ENCODE measurements at places on chromosomes 1 and 21. TPM values are rescaled to one million over a fixed set of nuclear protein-coding genes. Genes with fewer than 3 reads are reported as not detected.
A peak's percentile ranks its signal among the peaks of the same experiment; 100 is the strongest.

DNA sequence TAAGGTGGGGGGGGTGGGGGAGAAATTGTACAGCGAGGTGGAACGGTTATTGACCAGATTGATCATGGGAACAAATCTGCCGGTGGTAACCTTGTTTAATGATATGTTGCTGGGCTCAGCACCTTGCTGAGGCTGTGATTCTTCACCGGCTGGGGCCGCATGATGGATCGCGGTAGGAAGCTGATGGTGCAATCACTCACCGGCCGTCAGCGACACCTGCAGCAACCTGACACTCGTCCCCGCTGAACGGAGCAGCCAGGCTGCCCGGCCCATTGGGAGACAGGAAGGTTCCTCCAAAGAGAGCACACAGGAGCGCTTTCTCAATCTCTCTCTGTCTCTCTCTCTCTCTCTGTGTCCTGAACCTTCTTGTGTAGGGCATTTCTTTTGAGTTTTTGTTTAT lies 128.5 kb upstream of the RRP15 start:
- DNase-seq = no peak
- no peaks in the 10 kb centered on the region for H3K4me1 ChIP-seq
- H3K27me3 ChIP-seq = peaks cover 3% of the 10 kb centered on the region
- no peaks in the 10 kb centered on the region for H3K36me3 ChIP-seq
- no peak overlapping the region for H3K4me3 ChIP-seq

The OR2AJ1 gene
- not detected for total RNA-seq

- no peak overlapping the region for H3K27ac ChIP-seq
- H3K4me1 ChIP-seq = no peaks in the 10 kb centered on the region
- no peaks in the 10 kb centered on the region for H3K27me3 ChIP-seq
- H3K36me3 ChIP-seq = no peaks in the 10 kb centered on the region
- no peak overlapping the region for H3K4me3 ChIP-seq
Measured at GRCh38 chr1:103218821-103219220, 110.5 kb upstream of the COL11A1 start.

GRCh38 chr1:115224636-115225035 lies 113.4 kb downstream of the NGF start:
- H3K4me3 ChIP-seq = no peak overlapping the region
- no peaks in the 10 kb centered on the region for H3K27me3 ChIP-seq
- no peaks in the 10 kb centered on the region for H3K4me1 ChIP-seq
- no peak for DNase-seq

GRCh38 chr1:49059087-49059486 lies 282.4 kb upstream of the BEND5 start:
- H3K27ac ChIP-seq = no peak overlapping the region
- no peaks in the 10 kb centered on the region for H3K36me3 ChIP-seq
- H3K4me3 ChIP-seq = no peak overlapping the region
- H3K27me3 ChIP-seq = no peaks in the 10 kb centered on the region

DNA sequence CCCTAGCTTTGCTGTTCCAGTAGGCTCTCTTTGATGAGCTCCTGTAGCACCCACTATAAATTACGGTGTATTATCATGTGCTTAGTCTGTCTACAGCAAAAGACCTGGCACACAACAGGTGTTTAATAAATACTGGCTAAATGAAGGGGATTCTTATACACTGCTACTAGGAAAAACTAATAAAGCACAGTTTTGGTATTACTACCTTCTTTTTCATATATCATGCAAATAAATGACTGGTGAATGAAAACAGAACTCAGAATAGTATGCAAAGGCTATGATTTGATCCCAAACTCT lies 26.4 kb downstream of the WDR26 start:
- H3K4me3 ChIP-seq = no peak overlapping the region
- H3K4me1 ChIP-seq = peaks cover 17% of the 10 kb centered on the region
- H3K27ac ChIP-seq = peak overlapping the region; percentile 12
- no peaks in the 10 kb centered on the region for H3K27me3 ChIP-seq
- H3K36me3 ChIP-seq = peaks cover 16% of the 10 kb centered on the region
